Activated CD8-positive, alpha-beta memory T cell treated with anti-CD3 and anti-CD28 coated beads for 48 hours (primary cell): ENCODE measurements at places on chromosomes 16 and 17.

- DNase-seq, result no peak
Observed at GRCh38 chr16:69721441-69721957, 4.9 kb downstream of the NQO1 start.

- DNase-seq, result no peak
Observed at GRCh38 chr17:182050-182751, 751 bp upstream of the DOC2B start.

DNA sequence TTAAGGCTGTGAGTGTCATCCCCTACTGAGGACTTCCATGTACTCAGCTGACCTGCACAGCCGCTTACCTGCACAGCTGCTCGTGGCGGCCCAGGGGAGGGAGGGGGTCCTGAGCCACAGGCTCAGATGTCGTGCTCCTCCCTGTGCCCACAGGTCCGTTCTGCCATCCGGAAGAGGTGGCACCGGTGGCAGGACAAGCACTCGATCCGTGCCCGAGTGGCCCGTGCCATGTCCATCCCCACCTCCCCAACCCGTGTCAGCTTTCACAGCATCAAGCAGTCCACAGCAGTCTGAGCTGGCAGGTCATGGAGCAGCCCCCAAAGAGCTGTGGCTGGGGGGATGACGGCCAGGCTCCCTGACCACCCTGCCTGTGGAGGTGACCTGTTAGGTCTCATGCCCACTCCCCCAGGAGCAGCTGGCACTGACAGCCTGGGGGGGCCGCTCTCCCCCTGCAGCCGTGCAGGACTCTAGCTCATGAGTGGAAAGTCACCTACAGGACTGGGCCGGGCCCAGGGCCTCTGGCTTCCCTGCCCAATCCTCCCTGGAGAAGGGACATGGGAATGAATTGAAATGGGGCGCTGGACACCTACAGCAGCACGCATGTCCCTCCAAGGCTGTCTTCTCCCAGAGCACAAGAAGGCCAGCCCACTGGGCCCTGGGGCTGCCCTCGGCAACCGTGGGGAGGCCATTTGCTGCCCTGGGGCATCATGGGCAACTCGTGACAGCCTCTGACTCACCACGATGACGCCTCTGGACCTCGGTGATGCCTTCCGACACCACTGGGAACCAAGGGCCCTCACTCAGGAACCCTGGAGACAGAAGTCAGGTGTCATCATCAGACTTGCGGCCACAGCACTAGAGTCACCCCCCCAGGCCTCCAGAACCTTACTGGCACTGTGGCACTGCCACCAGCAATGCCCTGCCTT is 9.9 kb upstream of the SPPL2C start:
- DNase-seq, result no peak

GRCh38 chr17:60082946-60083471 is 4.3 kb upstream of the HEATR6 start:
- no peak for DNase-seq

DNA sequence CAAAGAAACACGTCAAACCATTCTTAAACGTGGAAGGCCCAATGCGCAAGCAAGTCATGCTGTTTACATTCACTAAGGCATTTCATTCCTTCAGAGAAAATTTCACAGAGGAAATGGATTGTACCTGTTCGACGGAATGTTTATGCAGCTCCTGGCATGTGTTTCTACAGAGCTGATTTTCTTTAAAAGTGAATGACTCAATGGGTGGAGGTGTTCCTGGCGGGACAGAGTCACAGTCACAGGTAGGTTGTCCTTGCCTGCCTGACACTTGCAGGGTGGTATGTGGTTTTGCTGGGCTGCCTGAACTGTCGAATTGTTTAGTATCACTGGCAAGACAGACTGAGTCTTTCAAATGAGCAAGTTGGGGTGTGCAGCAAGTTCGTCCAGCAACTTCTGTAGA is 11.6 kb downstream of the PALB2 start:
- no peak for DNase-seq

DNA sequence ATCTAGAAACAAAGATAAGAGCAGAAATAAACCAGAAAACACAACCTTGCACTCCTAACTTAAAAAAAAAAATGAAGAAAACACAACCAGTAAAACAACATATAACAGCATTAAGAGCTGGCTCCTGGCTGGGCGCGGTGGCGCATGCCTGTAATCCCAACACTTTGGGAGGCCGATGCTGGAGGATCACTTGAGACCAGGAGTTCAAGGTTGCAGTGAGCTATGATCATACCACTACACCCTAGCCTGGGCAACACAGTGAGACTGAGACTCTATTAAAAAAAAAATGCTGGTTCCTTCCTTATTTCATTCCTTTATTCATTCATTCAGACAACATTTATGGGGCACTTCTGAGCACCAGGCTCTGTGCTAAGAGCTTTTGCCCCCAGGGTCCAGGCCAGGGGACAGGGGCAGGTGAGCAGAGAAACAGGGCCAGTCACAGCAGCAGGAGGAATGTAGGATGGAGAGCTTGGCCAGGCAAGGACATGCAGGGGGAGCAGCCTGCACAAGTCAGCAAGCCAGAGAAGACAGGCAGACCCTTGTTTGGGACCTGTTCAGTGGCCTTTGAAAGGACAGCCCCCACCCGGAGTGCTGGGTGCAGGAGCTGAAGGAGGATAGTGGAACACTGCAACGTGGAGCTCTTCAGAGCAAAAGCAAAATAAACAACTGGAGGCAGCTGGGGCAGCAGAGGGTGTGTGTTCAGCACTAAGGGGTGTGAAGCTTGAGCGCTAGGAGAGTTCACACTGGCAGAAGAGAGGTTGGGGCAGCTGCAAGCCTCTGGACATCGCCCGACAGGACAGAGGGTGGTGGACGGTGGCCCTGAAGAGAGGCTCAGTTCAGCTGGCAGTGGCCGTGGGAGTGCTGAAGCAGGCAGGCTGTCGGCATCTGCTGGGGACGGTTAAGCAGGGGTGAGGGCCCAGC is 2.6 kb downstream of the STH start:
- no peak for DNase-seq

DNA sequence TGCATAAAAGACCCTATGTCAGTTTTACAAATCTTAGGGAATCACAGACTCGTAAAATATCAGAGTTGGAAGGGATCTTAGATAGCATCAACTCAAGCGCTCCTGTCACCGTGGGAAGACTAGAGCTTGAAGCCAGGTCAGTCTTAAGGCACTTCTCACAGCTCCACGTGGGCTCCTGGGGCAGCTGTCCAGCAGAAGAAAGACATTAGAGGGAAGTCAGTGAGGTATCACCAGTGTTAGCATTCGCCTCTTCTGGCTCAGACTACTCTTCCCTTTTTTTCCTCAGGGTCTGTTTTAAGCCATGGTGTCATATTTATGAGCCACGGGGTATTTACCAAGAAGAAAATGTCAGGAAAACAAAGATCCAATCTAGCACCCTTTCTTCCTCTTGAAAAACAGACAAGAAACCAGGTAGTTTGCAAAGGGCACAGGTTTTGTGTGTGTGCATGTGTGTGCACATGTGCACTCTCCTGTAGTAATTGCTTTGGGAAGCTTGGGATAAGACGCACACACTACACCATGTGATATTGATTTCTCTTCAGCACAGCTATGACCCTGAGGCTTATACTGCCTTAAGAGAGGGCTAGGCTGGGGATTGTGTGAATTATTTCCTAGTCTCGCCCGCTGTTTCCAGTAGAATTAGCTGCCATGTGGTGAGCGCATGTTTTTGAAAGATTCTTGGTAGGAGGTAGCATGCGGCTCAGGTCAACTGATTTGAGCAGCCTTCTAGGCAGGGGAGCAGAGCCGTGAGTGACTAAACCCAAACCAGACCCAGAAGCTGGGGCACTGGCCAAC is 61.0 kb upstream of the ELAC2 start:
- no peak for DNase-seq
